ENCODE measurements at places on chromosomes 7 and 10. TPM values are rescaled to one million over a fixed set of nuclear protein-coding genes. Genes with fewer than 3 reads are reported as not detected.
A peak's percentile ranks its signal among the peaks of the same experiment; 100 is the strongest.

- no peaks in the 10 kb centered on the region for H3K27me3 ChIP-seq
- H3K4me3 ChIP-seq = no peak overlapping the region
- H3K4me1 ChIP-seq = no peaks in the 10 kb centered on the region
- no peaks in the 10 kb centered on the region for H3K36me3 ChIP-seq
- H3K27ac ChIP-seq = no peak overlapping the region
Measured at GRCh38 chr7:119711104-119711503, 561.9 kb upstream of the KCND2 start.

DNA sequence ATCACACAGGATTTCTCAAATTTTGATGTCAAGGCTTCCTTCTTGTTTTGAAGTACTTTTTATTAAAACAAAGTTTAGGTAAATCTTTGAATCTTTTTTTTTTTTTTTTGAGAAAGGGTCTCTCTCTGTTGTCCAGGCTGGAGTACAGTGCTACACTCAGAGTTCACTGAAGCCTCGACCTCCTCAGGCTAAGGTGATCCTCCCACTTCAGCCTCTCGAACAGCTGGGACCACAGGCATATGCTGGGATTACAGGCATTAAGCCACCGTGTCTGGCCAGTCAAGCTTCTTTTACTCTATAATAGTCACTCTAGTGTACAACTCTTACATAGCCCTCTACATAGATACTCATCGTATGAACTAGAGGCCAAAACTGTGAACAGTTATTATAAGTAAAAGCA lies 3.4 kb downstream of the RUFY2 start:
- H3K27ac ChIP-seq = no peak overlapping the region
- no peaks in the 10 kb centered on the region for H3K27me3 ChIP-seq
- no peak for DNase-seq
- no peak overlapping the region for H3K4me3 ChIP-seq

DNA sequence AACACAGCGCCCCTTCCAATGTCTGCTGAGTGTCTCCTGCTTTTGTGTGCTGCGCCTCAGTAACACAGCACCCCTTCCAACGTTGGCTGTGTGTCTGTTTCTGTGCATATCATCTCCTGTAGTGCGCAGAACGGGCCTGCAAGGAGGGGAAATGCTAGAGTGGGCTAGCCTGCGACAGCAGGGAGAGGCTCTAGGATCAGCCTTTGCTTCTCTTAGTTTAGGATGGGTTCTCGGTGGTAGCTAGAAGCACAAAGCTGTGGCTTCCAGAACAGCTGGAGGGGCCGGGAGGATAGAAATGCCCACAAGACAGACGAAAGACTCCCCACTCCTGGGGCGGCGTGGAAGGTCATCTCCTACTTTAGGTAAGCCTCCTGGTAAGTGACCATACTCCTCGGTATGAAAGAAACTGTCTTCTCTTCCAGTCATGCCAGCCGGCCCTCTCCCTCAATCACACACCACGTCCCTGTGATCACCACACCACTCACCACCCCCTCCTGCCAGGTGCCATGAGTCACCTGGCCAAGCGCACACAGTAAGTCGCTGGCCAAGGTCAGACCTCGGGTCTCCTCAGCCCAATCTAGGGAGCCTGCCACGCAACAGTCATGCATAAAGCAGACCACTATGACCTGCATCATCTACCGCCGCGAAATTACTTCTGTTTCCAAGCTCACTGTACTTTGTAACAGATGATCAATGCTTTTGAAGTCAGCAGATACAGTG lies 4.8 kb downstream of the PITRM1 start:
- no peak overlapping the region for H3K4me3 ChIP-seq
- no peaks in the 10 kb centered on the region for H3K27me3 ChIP-seq
- H3K36me3 ChIP-seq = peaks cover 56% of the 10 kb centered on the region
- no peak for DNase-seq
- no peak overlapping the region for H3K27ac ChIP-seq

- no peaks in the 10 kb centered on the region for H3K36me3 ChIP-seq
- H3K4me3 ChIP-seq = no peak overlapping the region
- H3K4me1 ChIP-seq = peaks cover 51% of the 10 kb centered on the region
- no peak for DNase-seq
- H3K27ac ChIP-seq = no peak overlapping the region
- no peaks in the 10 kb centered on the region for H3K27me3 ChIP-seq
Measured at GRCh38 chr7:141696348-141696747, 5.6 kb downstream of the DENND11 start.

- no peaks in the 10 kb centered on the region for H3K36me3 ChIP-seq
- no peak overlapping the region for H3K27ac ChIP-seq
- H3K4me3 ChIP-seq = no peak overlapping the region
- H3K4me1 ChIP-seq = no peaks in the 10 kb centered on the region
- no peak for DNase-seq
Measured at GRCh38 chr7:26944501-26945358, 80.3 kb upstream of the SKAP2 start.

- peaks cover 29% of the 10 kb centered on the region for H3K36me3 ChIP-seq
- no peak overlapping the region for H3K27ac ChIP-seq
- H3K4me3 ChIP-seq = no peak overlapping the region
- H3K27me3 ChIP-seq = no peaks in the 10 kb centered on the region
- no peaks in the 10 kb centered on the region for H3K4me1 ChIP-seq
Measured at GRCh38 chr10:89242840-89243568, 8.6 kb downstream of the LIPA start.

DNA sequence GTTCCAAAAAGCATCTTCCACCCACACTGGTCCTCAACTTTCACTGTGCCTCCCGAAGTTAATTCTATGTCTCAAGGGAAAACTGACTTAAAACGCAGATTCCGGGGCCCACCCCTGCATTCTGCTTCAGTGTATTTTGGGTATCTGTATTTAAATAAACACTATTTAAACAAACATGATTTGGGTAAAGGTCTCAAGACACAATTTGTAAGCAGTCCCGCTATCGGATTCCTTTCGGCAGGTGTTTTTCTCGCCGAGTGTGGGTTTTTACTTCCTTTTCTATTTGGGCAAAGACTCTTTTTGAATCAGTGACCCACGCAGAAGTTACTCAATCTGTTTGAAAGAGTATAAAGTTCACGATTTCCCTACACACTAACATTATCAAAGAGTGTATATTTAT lies 1.2 kb downstream of the PDIA4 start:
- peak overlapping the region; percentile 88 for H3K4me3 ChIP-seq
- H3K36me3 ChIP-seq = no peaks in the 10 kb centered on the region
- H3K27me3 ChIP-seq = no peaks in the 10 kb centered on the region
- H3K4me1 ChIP-seq = peaks cover 17% of the 10 kb centered on the region

- peaks cover 6% of the 10 kb centered on the region for H3K27me3 ChIP-seq
- H3K36me3 ChIP-seq = no peaks in the 10 kb centered on the region
- peaks cover 7% of the 10 kb centered on the region for H3K4me1 ChIP-seq
- no peak overlapping the region for H3K27ac ChIP-seq
Measured at GRCh38 chr7:93890041-93890463, 501 bp downstream of the TFPI2 start.

DNA sequence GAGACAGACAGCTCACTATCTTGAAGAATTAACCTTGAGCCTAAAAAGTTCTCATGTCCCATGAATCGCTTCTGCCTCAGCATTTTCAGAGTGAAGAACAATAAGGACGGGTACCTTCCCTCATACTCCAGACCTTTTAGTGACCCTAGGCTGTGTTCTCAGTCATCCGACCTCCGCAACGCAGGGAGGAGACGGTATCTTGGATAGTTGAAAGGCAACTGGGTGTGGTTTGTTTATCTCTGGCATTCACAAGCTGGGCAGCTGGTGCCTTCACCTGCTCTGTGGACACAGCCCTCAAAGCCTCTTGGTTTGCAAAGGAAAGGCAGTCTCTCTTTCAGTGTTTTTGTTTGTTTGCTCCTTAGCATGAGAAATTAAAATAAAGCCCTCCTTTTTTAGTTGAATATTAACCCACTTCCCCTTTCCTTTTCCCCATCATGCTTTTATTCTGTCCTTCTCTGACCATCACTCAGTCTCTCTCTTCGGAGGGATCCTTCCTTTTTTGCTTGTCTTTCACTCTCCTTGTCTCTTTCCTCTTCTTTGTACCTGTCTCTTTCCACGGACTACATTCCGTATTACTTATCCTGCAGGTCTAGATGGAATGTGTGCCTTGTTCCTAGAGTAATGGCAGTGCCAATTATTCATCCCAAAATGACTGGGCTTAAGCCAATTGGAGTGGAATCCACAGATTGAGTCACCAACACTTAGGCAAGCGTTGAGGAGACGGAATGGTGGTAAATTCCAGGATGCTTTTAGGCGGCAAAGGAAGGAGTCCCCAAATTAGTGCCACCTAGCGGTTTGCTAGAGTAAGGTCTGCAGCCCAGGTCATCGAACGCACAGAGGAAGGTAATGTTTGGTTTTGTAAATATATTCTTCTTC lies 45.8 kb downstream of the PRR15 start:
- no peaks in the 10 kb centered on the region for H3K27me3 ChIP-seq
- H3K4me3 ChIP-seq = no peak overlapping the region
- H3K36me3 ChIP-seq = no peaks in the 10 kb centered on the region
- DNase-seq = peak; percentile 53
- peaks cover 3% of the 10 kb centered on the region for H3K4me1 ChIP-seq

- peaks cover 9% of the 10 kb centered on the region for H3K4me1 ChIP-seq
- H3K4me3 ChIP-seq = no peak overlapping the region
- no peaks in the 10 kb centered on the region for H3K36me3 ChIP-seq
- H3K27me3 ChIP-seq = no peaks in the 10 kb centered on the region
Measured at GRCh38 chr10:129544205-129545202, 77.5 kb downstream of the MGMT start.

The DNAJC30 gene
- 5.8 TPM for total RNA-seq

The MYL10 gene
- total RNA-seq = not detected

The SLC26A3 gene
- total RNA-seq = 13.1 TPM

The GPRIN2 gene
- total RNA-seq = 2.2 TPM

The OPN4 gene
- not detected for total RNA-seq
